ENCODE measurements at places on chromosomes 2 and 18.

GRCh38 chr2:235106874-235107639 is 155.2 kb downstream of the SH3BP4 start:
- peak; percentile 77 for DNase-seq

DNA sequence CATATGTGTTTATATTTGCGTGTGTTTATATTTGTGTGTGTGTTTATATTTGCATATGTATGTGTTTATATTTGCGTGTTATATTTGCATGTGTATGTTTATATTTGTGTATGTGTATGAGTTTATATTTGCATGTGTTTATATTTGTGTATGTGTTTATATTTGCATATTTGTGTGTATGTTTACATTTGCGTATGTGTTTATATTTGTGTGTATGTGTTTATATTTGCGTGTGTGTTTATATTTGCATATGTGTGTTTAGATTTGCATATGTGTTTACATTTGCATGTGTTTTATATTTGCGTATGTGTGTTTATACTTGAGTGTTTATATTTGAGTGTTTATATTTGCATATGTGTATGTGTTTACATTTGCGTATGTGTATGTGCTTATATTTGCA is 115.7 kb upstream of the CTDP1 start:
- DNase-seq: no peak

- no peak for DNase-seq
Measured at GRCh38 chr2:25241452-25241851, 73.1 kb upstream of the POMC start.

DNA sequence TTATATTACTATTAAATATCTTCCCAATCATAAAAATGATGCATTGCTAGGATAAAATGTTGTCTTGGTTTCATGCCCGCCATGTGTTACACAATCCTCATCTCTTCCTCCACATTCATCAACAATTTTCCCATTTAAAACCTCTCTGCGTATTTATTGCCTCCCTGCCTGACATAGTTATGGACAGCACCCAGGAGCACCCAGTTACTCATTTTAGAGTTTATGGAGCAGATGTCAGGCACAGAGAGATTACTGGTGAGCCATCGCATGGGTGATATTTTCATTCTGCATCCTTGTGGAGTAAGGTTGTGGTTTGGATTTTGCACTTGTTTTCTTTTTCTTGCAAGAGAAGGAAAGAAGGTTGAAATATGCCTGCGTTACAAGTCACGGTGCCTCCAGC is 116.7 kb upstream of the NPAS2 start:
- DNase-seq: no peak

- no peak for DNase-seq
Measured at GRCh38 chr2:157052685-157053224, 204.8 kb upstream of the GALNT5 start.

- no peak for DNase-seq
Measured at GRCh38 chr2:36376992-36377738, 21.6 kb downstream of the CRIM1 start.

DNA sequence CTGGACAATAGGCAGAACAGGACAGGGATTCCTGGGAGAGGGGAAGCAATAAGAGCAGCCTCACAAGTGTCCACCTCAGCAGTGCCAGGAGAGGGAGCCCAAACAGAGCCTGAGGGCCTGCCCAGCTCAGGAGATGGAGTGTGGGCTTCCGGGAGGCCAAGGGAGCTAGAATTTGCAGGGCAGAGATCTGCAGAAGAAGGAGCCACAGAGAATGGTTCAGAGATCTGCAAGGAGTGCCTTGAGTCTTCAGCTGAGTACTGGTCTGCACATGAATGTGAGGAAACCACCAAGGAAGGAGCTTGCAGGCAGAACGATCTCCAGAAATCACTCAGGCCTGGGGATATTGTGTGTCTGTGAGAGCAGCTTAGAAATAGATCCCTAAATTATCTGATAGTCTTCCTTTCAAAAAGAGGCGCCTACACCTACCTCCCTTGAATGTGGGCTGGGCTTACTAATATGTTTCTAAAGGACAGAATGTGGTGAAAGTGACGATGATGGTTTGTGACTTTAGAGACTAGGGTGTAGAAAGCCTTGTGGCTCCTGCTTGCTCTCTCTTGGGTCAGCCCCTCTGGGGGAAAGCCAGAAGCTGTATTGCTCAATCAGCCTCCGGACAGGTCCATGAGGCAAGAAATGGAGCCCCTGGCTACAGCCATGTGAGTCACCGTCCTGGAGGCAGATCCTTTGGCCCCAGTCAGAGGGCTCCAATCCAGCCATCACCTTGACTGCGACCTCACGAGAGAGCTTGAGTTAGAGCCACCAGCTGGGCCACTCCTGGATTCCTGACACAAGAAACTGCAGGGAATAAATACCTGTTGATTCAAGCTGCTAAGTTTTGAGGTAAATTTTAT is 7.6 kb upstream of the LPIN1 start:
- DNase-seq: peak; percentile 46

DNA sequence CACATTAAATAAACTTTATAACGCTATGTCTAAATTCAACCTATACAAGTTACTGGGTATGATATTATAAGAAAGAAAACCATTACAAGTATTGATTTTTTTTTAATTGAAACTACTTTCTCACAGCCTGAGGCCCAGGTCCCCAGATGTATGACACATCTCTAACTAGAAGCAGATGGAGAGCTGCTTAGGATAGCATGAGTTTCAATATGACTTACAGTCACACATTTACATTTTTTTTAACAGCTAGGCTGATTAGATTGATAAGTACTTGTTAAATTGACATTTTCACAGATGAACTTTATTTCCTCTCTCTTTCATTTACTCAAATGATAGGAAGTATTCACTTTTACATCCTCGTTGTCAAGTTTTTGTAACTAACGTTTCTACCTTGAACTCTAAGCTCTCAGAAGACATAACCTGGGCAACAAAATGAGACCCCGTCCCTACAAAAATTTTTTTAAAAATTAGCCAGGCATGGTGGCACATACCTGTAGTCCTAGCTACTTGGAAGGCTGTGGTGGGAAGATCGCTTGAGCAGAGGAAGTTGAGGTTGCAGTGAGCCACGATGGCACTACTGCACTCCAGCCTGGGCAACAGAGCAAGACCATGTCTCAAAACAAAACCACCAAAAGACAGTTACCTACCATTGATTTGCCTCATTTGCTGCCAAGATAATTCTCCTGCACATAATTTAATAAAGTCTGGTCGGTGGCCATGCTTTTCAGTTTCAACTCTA is 52.4 kb downstream of the STK39 start:
- DNase-seq: no peak

GRCh38 chr2:152497481-152498052 is 162.6 kb downstream of the FMNL2 start:
- DNase-seq: no peak

GRCh38 chr2:173684896-173685459 is 280.2 kb downstream of the SP3 start:
- peak; percentile 71 for DNase-seq

GRCh38 chr18:21404426-21404825 is 162.4 kb downstream of the GREB1L start:
- no peak for DNase-seq

DNA sequence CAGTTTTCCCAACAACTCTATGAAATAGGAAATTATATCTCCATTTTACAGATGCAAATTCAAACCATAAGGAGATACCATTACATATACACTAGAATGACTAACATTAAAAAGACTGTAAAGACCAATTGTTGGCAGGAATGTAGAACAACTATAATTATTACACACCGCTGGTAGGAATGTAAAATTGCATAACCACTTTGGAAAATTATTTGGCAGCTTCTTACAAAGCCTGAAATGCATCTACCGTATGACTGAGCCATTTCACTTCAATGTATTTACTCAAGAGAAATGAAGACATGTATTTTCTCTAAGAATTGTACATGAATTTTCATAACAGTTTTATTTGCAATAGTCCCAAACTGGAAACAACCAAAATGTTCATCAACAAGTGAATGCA is 189.1 kb upstream of the BCL2L11 start:
- no peak for DNase-seq

DNA sequence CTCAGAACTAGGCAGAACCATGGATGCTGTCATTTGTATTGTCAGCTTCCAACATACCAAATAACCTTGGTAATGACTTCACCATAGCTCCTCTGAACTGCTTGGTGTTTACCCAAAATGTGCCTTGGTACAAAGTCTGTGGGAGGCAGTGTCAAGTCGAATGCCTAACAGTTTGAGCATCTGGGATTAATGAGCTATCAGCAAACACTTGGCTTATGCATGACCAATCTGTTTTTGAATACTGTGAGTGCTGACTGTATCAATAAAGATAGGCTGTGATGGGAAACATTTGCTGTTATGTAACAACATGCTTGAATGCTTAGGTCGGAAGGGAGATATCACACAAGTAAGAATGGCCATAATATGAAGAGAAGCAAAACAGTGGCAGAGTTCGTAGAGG is 455.4 kb downstream of the CMPK2 start:
- no peak for DNase-seq

DNA sequence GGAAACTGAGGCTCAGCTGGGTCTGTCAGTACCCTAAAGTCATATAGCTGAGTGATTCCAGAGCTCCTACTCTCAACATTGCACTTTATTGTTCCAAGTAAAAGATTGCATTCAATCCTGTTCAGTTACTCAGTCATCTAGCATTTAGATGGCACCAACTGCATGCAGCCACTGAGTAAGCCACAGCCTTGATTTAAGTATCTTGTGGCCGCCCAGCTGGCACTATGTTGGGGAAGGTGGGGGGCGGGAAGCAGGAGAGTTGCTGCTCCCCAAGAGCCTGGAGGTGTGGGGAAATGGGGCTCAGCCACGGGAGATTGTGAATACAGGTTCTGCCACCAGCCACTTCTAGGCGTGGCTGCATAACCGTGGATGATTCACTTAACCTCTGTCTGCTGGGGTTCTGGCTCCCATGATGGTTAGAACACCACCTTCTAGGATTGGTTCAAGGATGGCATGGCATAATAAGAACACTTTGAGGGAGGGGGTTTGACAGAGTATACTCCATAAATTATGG is 17.1 kb downstream of the ZFP36L2 start:
- no peak for DNase-seq

- DNase-seq: no peak
Measured at GRCh38 chr18:71729611-71730010, 814.5 kb downstream of the CBLN2 start.

- no peak for DNase-seq
Measured at GRCh38 chr2:50614056-50614455, 417.9 kb downstream of the NRXN1 start.

DNA sequence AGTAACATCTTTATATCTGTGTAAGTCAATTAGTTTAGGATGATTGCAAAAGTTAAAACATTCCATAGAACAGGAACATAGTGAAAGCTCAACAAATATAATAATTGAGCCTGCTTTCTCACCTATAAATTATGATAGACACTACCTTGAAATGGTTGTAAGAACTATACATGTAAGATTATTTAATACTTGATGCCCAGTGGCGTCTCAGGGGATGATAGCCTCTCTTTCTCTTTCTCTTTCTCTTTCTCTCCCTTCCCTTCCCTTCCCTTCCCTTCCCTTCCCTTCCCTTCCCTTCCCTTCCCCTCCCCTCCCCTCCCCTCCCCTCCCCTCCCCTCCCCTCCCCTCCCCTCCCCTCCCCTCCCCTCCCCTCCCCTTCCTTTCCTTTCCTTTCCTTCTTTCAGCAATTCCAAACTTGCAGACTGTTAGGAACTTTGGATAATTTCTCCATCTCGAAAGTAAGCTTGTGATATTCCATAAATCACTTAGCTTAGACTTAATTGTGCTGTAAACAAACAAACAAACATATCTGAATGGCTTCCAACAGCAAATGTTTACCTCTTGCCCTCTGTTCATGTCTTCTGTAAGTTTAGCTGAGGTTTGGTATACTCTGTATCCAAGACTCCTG is 1102.7 kb downstream of the TSN start:
- no peak for DNase-seq

- DNase-seq: no peak
Measured at GRCh38 chr18:32298171-32298667, 108.4 kb downstream of the MEP1B start.

GRCh38 chr2:28617502-28618184 is 121.8 kb downstream of the PLB1 start:
- DNase-seq: no peak

GRCh38 chr18:73961804-73962203 is 185.8 kb downstream of the FBXO15 start:
- no peak for DNase-seq

- no peak for DNase-seq
Measured at GRCh38 chr2:181231151-181231550, 226.0 kb upstream of the ITGA4 start.

GRCh38 chr2:136207665-136208064 is 89.7 kb upstream of the CXCR4 start:
- no peak for DNase-seq

DNA sequence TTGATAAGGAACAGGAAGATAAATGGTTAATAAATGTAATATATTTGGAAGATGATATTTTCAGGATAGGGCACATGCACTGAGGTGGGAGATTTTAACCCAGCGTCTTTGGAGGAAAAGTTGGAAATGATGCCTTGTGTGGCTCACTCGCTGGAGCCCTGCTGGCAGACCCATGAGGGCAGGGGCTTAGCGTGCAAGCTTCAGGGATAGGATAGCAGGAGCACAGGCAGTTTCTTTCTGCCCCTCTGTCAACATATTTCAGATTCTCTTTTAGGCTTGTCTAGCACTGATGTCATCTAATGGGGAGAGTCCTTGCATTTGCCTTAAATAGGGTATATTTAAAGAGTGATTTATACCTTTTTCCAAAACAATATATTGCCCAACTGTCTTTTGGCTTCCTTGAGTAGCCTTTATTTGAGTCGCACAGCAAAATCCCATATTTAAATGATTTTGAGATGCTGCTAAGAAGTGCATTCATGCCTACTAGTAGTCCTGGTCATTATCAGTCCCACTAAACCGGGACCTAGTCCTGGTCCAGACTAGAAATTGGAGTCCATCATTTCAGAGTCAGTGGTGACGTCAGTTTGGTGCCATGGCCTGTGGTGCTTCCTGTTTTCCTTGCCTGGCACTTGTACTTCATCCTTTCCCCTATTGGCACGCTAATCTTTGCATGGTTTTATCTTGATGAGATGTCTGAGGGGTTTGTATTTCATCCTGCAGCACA is 45.8 kb downstream of the SH3RF3 start:
- no peak for DNase-seq

GRCh38 chr2:9665898-9666297 is 35.1 kb upstream of the YWHAQ start:
- DNase-seq: no peak

GRCh38 chr18:45493830-45494229 is 121.4 kb upstream of the SLC14A2 start:
- no peak for DNase-seq

DNA sequence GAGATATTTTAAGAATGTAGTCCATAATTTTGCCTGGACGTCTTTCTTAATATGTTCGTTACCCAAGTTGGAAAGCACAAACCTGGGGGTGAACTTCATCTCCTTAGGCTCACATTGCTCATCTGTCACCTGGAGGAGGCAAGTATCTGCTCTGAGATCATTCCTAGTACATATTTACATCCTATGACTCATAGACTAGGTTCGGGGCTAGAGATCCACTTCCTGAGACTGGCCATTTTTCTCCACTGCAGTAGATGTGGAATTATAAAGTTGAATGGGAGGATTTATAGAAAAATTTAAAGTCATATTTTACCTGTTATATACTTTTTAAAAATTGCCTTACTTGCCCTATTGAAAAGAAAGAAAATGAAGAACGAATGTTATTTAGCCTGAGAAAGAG is 77.5 kb upstream of the PROKR1 start:
- DNase-seq: no peak

GRCh38 chr2:129802290-129802689 is 177.2 kb upstream of the RAB6C start:
- DNase-seq: no peak

- DNase-seq: no peak
Measured at GRCh38 chr2:71798266-71799012, 345.1 kb downstream of the DYSF start.

Data from D341Med (cell line).